ENCODE measurements at places on chromosomes 4 and X. TPM values are rescaled to one million over a fixed set of nuclear protein-coding genes. Genes with fewer than 3 reads are reported as not detected.

GRCh38 chrX:132488819-132489577, at the start of gene MBNL3:
Gene MBNL3 (minus strand): TSS chrX:132489038. CDS start chrX:132439611, 49,427 bp downstream.
- no peaks in the 10 kb centered on the region for H3K4me1 ChIP-seq
- peak; percentile 73 for DNase-seq
- H3K4me3 ChIP-seq, result peak within 1 kb of the TSS; percentile 69
- H3K27me3 ChIP-seq, result no peaks in the 10 kb centered on the region

AKAP4 gene
- not detected for polyA plus RNA-seq

ATP2B3 gene
- not detected for polyA plus RNA-seq

HDX gene
- 0.43 TPM for polyA plus RNA-seq

DNA sequence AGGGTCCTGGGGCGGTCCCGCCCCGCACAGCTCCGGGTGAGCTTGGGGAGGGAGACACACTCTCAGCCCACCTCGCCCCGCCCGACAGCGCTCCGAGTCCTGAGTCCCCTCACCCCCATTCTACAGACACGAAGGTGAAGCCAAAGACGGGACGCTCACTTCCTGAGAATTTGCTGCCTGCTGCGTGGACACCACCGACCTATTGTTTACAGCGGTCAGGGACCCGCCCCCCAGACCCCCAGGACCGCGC, 796 bp upstream of the ZNF141 start:
- H3K36me3 ChIP-seq, result no peaks in the 10 kb centered on the region
- H3K27me3 ChIP-seq, result no peaks in the 10 kb centered on the region
- H3K4me3 ChIP-seq, result peak overlapping the region; percentile 77
- DNase-seq, result peak; percentile 47
- H3K4me1 ChIP-seq, result peaks cover 9% of the 10 kb centered on the region
- peak overlapping the region; percentile 75 for H3K27ac ChIP-seq

- no peaks in the 10 kb centered on the region for H3K36me3 ChIP-seq
- no peaks in the 10 kb centered on the region for H3K27me3 ChIP-seq
- peaks cover 73% of the 10 kb centered on the region for H3K4me1 ChIP-seq
- no peak overlapping the region for H3K4me3 ChIP-seq
Measured at GRCh38 chr4:1174941-1175634, 2.7 kb upstream of the SPON2 start.

DGKK gene
- polyA plus RNA-seq, result not detected

DNA sequence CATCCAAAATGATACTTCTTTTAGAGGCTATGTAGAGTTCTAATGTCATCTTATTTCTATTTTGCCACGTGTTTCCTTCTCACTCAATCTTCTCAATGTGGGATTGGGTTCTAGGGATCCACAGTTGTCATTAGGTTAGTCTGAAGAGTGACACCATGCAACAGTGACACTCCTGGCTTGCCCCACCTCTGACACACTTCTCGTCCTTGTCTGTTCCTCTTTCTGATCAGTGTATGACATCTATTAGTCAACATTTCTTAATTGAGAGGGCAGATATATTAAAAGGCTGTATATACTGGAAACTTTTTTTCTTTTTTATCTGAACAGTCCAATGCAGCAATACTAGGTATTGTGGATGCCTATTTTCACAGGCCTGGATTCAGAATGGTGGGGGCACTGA, 67.6 kb upstream of the GYPA start:
- no peak for DNase-seq
- no peaks in the 10 kb centered on the region for H3K27me3 ChIP-seq
- no peaks in the 10 kb centered on the region for H3K4me1 ChIP-seq
- no peak overlapping the region for H3K27ac ChIP-seq
- no peaks in the 10 kb centered on the region for H3K36me3 ChIP-seq

DNA sequence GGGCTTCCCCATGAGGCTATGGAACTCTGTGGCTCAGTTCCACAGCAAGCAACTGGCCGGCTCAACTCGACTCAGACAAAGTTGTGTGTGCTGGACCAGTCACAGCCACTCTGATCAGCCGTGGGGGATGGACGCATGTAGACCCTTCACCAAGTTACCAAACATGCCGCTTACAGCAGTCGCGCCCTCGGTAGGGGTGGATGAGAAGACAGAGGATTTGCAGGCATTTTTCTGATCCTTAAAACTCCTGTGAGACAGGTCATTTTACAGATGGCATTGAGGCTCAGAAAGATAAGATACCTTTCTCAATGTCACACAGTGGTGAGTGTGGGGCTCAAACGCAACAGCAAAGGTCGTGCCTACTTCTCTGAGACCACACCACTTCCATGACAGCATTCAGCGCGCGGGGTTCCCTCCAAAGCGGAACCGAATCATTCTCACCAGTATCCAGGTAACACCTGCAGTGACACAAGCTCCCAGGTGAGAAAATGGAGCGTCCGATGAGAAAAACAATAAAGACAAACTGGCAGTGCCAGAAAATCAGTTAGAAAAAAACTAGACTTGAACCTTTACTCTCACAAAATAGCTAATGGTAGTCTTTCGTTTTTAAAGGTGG, 83.6 kb downstream of the RELL1 start:
- no peaks in the 10 kb centered on the region for H3K4me1 ChIP-seq
- H3K27me3 ChIP-seq, result no peaks in the 10 kb centered on the region
- no peak overlapping the region for H3K4me3 ChIP-seq
- DNase-seq, result no peak
- no peak overlapping the region for H3K27ac ChIP-seq
- H3K36me3 ChIP-seq, result no peaks in the 10 kb centered on the region

- no peak overlapping the region for H3K4me3 ChIP-seq
- no peaks in the 10 kb centered on the region for H3K4me1 ChIP-seq
- H3K27me3 ChIP-seq, result no peaks in the 10 kb centered on the region
- H3K36me3 ChIP-seq, result no peaks in the 10 kb centered on the region
- no peak for DNase-seq
Measured at GRCh38 chrX:3651277-3651676, 62.2 kb downstream of the PRKX start.

GRCh38 chrX:138082896-138083295, 517.0 kb downstream of the ZIC3 start:
- DNase-seq, result no peak
- H3K36me3 ChIP-seq, result no peaks in the 10 kb centered on the region
- H3K27ac ChIP-seq, result no peak overlapping the region
- no peak overlapping the region for H3K4me3 ChIP-seq
- H3K27me3 ChIP-seq, result no peaks in the 10 kb centered on the region
- H3K4me1 ChIP-seq, result no peaks in the 10 kb centered on the region

KLKB1 gene
- 0.49 TPM for polyA plus RNA-seq

FGFBP1 gene
- polyA plus RNA-seq, result not detected
